ENCODE measurements at places on chromosomes 1 and 21. TPM values are rescaled to one million over a fixed set of nuclear protein-coding genes. Genes with fewer than 3 reads are reported as not detected.

- H3K4me1 ChIP-seq, result no peaks in the 10 kb centered on the region
- no peaks in the 10 kb centered on the region for H3K27me3 ChIP-seq
- DNase-seq, result no peak
These were observed 3.0 kb downstream of the TFF2 start for GRCh38 chr21:42347601-42348327.

DNA sequence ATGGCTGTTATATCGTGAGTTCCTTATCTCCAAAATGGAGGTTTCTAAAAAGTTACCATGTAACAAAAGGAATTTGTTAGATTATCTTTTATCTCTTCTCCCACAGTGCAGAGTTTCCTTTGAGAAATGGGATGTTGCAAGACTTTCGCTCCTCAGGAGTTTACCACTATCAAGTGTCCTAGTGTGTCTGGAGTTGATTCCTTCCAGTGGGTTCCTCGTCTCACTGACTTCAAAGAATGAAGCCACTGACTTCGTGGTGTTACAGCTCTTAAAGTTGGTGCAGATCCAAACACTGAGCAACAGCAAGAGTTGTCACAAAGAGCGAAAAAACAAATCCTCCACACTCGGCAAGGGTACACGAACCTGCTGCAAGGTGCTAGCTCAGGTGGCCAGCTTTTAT is 37.0 kb downstream of the SPAG17 start:
- H3K36me3 ChIP-seq, result no peaks in the 10 kb centered on the region
- no peak overlapping the region for H3K4me3 ChIP-seq
- no peak for DNase-seq
- H3K4me1 ChIP-seq, result no peaks in the 10 kb centered on the region

GRCh38 chr1:19754482-19754881 is 45.2 kb downstream of the TMCO4 start:
- H3K36me3 ChIP-seq, result no peaks in the 10 kb centered on the region
- H3K4me1 ChIP-seq, result peaks cover 10% of the 10 kb centered on the region
- no peaks in the 10 kb centered on the region for H3K27me3 ChIP-seq
- DNase-seq, result no peak

PLEKHO1 gene
- total RNA-seq, result 68.7 TPM
